ENCODE measurements at places on chromosomes 6 and 20.
A peak's percentile ranks its signal among the peaks of the same experiment; 100 is the strongest.

GRCh38 chr6:111808493-111808892 lies 64.8 kb downstream of the FYN start:
- DNase-seq = no peak

DNA sequence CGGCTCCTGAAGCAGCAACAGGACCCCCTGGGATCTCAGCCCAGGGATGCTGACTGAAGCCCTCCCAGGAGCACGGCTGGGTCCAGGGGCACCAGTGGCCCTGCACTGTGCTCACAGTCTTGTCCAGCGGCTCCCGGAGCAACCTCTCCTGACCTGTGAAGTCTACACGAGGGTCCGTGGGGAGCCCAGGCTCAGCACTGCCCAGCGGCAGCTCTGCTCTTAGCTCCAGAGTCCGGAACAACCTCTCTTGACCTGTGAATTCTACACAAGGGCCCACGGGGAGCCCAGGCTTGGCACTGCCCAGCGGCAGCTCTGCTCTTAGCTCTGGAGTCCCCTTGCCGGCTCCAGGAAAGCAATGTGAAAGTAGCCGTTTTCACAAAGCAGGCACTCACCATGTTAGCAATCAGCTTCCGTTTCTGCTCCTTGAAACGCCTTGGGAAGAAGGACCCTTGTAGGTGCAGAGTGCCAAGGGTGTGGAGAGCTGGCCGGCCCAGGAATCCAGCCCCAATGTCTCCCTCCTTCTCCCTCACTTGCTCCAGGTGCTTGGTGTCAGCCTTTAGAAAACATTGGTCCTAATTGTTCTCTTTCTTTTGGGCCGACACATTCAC lies 310.9 kb downstream of the CDH4 start:
- DNase-seq = no peak

DNA sequence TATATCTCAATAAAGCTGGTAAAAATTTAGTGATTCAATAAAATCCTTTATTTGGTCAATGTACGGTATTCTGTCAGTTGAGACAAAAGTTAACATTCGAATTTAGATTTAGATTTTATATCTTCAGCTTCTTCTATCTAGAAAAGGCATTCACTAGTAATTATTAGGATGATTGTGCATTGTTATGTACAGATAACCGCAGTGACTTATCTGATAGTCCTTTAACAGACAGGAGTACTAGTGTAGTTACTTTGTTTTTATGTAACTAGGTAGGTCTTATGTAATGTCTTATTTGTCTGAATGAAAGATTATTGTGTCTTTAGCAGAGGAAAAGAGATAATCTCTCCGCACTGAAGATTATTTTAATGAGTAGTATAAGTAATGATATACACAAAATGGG lies 31.3 kb downstream of the TRIM27 start:
- no peak for DNase-seq

DNA sequence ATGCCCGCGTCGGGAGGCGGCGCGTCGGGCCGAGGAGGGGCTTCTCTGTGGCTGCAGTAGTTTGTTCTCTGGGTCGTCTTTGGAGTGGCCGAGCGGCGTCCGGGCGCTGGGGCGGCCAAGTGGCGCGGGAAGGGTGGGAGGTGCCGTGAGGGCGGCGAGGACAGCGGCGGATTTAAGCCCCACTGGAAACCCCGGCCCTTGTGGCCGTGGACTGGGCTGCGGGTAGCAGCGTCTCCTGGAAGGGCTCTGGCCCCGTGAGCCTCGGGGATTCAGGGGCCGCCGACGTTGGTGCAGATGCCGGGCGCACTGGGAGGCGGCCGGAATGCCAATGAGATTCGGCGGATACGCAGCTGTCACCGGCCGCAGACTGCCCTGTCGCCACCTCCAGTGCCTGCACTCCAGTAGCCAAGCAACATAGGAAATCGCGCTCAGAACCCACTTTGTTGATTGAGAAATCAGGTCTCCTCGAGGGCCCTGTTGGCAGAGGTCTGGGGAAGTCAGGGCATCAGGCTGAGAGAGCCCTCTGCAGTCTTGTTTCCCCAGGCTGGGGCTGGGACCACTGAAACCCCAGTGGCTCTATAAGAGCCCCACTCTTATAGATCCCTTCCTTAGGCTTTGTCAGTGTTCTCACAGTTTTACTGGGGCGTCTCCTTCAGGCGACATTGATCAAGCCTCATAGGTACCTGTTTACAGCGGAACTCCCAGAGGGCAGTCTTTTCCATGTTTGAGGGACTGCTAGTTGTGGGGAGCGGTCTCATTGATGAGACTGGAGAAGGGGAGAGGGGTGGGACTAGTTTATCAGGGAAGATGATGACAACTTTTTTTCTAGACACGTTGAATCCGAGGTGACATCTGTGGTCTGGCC lies 642 bp downstream of the GZF1 start:
- peak; percentile 77 for DNase-seq

GRCh38 chr6:80341330-80341729 lies 234.9 kb downstream of the BCKDHB start:
- DNase-seq = no peak

- no peak for DNase-seq
Measured at GRCh38 chr6:28742668-28743270, 181.0 kb downstream of the TRIM27 start.

- no peak for DNase-seq
Measured at GRCh38 chr6:149111556-149112115, 205.9 kb upstream of the TAB2 start.

- no peak for DNase-seq
Measured at GRCh38 chr20:21393816-21394519, 3.4 kb downstream of the NKX2-4 start.

GRCh38 chr6:161622779-161623178 lies 348.9 kb upstream of the AGPAT4 start:
- DNase-seq = no peak

GRCh38 chr6:25035174-25035511 lies 99.4 kb upstream of the RIPOR2 start:
- no peak for DNase-seq

GRCh38 chr6:28515676-28516075 lies at the start of gene GPX6:
Gene GPX6 (minus strand): TSS chr6:28515793. CDS start chr6:28515743, 50 bp downstream.
- no peak for DNase-seq

- DNase-seq = no peak
Measured at GRCh38 chr20:49753133-49753532, 39.5 kb upstream of the B4GALT5 start.

GRCh38 chr6:150293423-150294173 lies 75.2 kb upstream of the IYD start:
- no peak for DNase-seq

DNA sequence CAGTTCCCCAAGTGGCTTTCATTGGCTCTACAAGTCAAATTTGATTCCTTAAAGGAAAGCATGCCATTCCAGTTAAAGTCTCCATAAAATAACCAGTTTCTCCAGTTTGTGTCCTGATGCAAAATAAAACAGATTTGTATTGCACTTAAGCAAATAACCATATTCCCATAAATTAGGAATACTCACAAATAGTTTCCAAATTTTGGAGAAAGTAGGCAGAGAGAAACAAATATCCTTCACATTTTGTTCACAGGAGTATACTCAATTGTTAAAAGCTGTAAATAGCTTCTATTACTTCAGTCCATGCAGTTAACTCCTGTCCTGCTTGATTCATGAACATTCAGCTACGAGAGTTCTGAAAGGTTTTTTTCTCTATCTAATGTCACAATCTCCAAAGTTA lies 281.4 kb upstream of the RGS17 start:
- DNase-seq = no peak

GRCh38 chr6:11631008-11631407 lies 93.5 kb downstream of the TMEM170B start:
- DNase-seq = no peak

DNA sequence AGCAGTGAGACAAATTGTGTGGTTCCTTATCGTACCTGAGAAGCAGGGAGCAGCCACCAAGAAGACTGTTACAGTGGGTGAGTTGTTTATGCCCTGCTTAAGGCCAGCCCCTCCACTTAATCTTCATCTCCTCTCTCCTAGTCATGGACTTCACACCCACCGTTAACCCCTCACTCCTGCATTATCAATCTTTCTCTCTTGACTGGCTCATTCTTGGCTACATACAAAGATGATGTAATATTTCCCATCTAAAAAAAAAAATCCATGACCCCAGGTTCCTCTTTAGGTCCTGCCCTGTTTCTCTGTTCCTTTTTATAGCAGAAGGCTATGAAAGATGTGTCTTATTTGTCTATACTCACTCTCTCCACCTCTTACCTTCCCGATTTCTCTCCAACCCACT lies 72.4 kb downstream of the SHLD1 start:
- no peak for DNase-seq

DNA sequence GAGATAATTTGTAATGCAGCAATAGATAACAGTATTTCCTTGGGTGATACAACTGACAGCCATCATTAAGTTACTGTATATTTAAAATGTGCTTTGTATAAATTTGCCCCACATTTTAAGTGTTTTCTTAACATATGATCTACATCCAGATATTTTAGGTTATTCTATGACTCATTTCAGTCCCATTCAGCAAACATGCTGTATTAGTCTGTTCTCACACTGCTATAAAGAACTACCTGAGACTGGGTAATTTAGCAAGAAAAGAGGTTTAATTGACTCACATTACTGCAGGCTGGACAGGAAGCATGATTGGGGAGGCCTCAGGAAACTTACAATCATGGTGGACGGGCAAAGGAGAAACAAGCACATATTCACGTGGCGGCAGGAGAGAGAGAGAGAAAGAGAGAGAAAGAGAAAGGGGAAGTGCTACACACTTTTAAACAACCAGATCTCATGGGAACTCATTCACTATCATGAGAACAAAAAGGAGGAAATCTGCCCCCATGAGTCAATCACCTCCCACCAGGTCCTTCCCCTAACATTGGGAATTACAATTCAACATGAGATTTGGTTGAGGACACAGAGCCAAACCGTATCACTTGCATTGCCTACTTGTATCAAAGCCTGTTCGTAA lies 9.6 kb upstream of the CHD6 start:
- DNase-seq = no peak

DNA sequence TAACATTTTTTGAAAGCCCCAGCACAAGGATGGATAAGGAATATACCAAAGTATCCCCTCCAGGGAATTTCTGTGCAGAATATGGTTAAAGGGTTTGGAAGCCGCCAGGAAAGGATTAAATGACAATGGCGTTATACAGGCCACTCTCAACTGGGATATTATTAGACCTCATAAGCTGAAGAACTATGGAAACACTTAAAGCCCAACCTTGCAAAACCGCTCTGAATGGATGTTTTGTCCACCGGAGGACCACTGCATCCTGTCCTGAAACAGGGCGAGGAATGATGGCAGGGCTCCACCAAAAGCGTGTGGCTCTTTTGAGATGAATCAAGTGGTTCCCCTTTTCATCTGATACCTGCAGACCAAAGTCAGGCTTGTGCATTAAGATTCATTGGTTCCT lies 32.4 kb downstream of the NFATC2 start:
- no peak for DNase-seq

DNA sequence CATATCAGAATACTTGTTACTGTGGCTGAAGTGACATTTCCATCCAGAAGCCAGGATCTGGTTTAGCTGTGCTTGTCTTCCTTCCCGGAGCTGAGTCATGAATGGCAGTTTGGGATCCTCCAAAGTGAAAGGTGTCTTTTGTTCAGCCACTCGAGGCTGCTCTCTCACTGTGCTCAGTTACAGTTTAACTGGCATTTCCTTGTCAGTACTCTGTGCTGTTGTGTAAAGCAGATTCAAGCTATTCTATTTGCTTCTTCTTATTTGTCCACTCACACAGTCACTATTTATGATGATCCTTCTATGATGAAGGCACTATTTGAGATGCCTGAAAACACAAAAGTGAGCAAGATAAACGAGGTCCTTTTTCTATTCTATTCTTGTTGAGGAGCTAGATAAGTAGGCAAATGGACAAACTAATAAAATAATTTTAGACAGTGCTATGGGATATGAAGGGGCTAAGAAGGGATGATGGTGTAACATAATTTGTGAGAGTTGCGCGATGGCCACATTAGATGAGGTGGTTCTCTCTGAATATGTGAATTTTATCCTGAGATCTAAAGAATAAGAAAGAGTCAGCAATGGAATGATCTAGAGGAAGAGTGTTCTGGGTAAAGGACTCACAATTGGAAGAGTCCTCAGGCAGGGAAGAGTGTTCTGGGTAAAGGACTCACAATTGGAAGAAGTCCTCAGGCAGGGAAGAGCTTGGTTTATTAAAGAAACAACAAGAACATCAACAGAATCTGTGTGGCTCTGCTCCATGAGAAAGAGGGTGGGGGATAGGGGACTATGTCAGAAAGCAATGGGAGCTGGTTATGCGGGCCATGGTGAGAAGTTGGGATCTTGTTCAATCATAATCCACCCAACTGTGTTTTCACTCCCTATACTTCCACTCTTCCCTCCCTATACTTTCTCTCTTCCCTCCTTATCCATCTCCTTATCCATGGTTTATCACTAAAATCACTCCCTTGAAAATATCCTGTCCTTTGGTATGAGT lies 40.1 kb downstream of the CYP24A1 start:
- no peak for DNase-seq

GRCh38 chr6:136307351-136307750 lies 17.7 kb upstream of the BCLAF1 start:
- DNase-seq = no peak

GRCh38 chr6:89145091-89145955 lies 532 bp upstream of the PM20D2 start:
- DNase-seq = no peak
